ENCODE measurements at places on chromosomes 5 and 9.
A peak's percentile ranks its signal among the peaks of the same experiment; 100 is the strongest.

GRCh38 chr5:121109817-121110216 lies 645.7 kb downstream of the PRR16 start:
- no peak for DNase-seq

- no peak for DNase-seq
Observed at GRCh38 chr5:58286741-58287140, 173.1 kb downstream of the PLK2 start.

- no peak for DNase-seq
Observed at GRCh38 chr5:170109059-170110031, 3.6 kb downstream of the FOXI1 start.

DNA sequence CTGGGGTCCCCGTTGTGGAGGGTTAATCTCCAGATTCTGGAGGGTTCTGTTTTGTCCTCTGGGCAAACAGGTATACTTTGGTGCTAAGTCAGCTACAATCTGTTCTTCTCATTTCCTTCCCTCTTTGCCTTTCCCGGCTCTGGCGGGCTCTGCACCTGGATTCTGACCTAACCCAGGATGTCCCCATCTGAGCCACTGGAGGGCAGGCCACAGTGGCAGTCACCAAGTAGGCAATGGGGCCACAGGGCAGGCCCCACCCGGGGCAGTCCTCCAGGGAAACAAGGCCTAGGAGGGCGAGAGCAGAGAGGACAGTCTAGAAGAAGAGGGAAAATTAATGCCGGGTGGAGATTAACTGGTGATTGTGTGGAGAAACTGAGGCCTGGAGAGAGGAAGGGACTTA lies 40.4 kb upstream of the HRH2 start:
- DNase-seq = no peak

- DNase-seq = no peak
Observed at GRCh38 chr9:37340961-37341360, 81.5 kb upstream of the GRHPR start.

- DNase-seq = no peak
Observed at GRCh38 chr9:69145144-69145715, 28.8 kb upstream of the TJP2 start.

- DNase-seq = no peak
Observed at GRCh38 chr5:74064225-74064624, 438.2 kb downstream of the ARHGEF28 start.

DNA sequence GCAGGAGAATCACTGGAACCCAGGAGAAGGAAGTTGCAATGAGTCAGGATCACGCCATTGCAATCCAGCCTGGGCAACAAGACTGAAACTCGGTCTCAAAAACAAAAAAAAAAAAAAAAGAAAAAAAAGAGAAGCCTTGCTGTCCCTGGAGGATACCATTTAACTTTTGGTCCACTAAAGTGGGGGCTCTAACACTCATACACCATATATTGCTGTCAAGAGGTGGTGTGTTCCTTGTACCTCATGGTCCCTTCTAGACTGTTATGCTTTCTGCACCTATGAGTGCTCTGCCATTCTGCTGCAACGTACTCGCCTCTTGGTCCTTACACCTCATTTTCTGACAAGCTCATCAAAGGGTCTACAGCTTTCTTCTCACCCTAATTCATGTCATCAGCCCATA lies 52.2 kb upstream of the ISOC1 start:
- DNase-seq = no peak

DNA sequence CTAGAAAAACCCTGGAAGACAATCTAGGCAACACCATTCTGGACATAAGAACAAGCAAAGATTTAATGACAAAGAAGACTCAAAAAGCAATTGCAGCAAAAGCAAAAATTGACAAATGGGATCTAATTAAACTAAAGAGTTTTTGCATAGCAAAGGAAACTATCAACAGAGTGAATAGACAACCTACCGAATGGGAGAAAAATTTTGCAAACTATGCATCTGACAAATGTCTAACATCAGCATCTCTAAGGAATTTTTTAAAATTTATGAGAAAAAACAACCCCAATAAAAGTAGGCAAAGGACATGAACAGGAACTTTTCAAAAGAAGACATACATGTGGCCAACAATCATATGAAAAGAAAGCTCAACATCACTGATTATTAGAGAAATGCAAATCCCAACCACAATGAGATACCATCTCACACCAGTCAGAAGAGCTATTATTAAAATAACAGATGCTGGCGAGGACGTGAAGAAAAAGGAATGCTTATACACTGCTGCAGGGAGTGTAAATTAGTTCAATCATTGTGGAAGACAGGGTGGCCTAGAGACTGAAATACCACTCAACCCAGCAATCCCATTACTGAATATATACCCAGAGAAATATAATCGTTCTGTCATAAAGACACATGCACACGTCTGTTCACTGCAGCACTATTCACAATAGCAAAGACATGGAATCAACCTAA lies 3.8 kb downstream of the MOCS2 start:
- DNase-seq = no peak

DNA sequence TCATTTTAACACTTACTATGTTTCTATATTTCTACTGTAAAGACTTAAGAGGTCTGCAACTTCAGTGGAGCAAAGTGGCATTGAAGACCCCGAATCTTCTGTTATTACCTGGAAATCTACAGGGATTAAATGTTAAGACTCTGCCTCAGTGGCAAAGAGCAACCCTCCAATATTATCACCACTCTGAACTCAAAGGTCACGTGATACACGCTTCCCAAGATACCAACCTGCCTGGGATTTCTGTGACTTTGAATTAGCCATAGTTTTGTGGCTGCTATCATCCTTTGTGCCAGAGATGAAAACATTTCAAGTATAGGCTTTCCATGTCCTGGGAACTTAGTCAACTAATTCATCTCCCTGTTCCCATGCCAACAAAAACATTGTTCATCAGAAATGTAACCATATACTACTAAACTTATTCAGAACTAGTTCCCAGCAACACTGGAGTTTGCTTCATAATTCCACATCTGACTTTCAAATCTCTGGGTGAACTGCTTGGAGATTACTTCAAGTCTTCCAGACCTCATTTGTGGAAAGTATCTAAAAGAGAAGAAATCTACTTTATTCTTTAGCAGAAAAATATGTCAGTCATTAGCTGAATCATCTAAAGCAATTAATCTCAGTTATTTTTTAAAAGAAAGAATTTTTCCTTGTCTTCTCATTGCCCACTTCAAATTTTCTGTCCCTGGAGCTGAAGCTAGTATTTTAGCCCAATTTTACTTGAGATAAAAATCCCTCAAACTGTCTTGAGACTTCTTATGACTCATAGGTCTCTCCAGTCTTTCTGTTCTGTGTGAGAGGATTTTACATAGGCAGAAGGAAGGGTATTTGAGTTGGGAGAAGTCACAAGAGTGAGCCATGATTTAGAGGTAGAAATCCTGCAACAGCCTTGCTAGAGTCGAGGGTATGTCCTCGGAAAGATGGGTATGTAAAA lies 83.0 kb downstream of the ZNF462 start:
- DNase-seq = peak; percentile 52

GRCh38 chr9:112819635-112820496 lies 69.3 kb downstream of the SNX30 start:
- DNase-seq = peak; percentile 72

GRCh38 chr5:80234116-80234948 lies 21.5 kb downstream of the SERINC5 start:
- DNase-seq = no peak

GRCh38 chr9:94065535-94065961 lies 18.7 kb upstream of the PTPDC1 start:
- DNase-seq = peak; percentile 89

GRCh38 chr9:22580788-22581187 lies 134.2 kb downstream of the DMRTA1 start:
- DNase-seq = no peak

- DNase-seq = no peak
Observed at GRCh38 chr5:102853680-102854079, 98.6 kb downstream of the PAM start.

DNA sequence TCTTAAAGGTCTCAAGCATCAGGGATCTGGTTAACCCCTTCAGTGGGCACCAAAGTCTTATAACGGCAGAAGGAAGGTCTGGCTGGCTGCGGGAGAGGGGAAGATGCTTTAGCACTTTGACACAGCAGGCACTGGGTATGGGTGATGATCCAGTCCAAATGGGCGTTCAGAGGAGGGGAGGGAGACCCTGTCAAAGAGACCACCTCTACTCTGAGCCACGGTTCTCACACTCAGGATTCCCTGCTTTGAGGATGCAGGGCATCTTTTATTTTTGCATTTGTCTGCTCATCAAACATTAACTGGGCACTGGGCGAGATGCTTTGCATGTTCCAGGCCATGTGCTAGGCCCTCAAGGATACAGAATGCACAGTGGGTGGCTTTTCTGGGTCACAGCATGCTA lies 204.0 kb downstream of the DAB2IP start:
- DNase-seq = no peak

DNA sequence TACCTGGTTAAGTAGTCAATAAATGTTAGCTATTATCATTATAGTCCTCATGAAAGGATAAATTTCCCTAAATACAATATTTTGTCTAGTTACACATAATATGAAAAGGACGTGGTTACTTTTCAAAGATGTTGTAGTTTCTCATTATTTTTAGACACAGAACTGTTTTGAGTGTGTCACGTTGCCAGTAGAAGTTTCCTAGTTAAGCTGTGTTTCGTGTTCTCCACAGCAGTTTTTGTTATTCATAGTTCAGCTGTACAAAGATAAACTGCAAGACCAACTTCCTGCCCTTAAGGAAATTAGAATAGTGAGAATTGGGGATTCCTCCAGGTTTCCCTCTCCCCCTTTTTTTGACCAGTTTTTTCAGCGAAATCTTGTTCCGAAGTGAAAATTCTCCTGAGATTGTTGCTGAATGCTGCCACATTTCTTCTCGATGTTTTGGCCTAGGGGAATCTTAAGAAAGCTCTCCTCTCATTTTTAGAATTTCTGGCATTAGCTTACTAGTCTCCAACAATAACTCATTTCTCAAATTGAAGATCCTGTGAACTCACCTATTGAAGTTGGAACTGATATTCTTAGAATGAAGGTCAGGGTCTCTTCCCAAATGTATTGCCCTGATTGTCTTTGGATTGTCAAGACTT lies 176.1 kb downstream of the PAM start:
- DNase-seq = no peak

GRCh38 chr5:18888821-18889220 lies 1099.2 kb downstream of the CDH18 start:
- peak; percentile 17 for DNase-seq

- peak; percentile 61 for DNase-seq
Observed at GRCh38 chr5:104412649-104413240, 850.2 kb upstream of the NUDT12 start.

DNA sequence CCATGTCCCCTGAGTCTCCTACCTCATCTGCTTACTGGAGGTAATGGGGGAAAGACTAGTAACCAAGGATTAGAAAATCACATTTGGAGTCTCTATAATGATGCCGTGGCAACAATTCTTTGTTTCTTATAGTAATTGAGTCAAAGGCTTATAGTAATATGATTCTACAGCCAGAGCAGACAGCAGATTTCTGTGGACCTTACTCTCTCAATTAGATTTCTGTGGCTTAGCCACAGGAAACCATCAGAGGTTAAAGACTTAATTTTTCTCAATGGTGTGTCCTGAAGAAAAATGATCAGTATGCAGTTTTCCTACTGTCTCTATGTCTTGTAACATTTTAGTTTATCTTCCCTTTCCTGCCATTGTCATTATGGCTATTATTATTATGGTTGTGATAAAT lies 59.3 kb upstream of the CD180 start:
- DNase-seq = no peak

Measured in epithelial cell of esophagus (primary cell).